CD4-positive, alpha-beta memory T cell (primary cell): ENCODE measurements at places on chromosomes 6 and 20. TPM values are rescaled to one million over a fixed set of nuclear protein-coding genes. Genes with fewer than 3 reads are reported as not detected.

Gene RCAN2
- polyA plus RNA-seq, result 0.21 TPM

DNA sequence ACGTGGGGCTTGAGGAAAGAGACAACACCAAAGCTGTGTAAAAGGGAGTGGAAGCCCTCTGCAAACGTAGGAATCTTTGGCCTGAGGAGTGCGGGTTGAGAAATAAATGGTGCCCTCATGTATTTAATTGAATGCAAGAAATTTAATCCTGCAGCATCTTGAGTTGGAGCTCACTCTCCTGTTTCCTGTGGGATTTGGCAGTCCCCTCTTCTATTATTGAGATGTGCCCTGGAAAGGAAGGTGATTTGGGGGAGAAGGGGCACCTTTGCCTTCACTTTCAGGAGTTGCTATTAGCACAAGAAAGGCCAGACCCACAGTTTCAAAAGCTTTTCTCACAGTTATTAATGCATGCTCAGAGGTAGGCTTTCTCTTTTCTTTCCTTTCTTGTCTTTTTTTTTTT, 201.4 kb upstream of the HDDC2 start:
- no peak for DNase-seq

DNA sequence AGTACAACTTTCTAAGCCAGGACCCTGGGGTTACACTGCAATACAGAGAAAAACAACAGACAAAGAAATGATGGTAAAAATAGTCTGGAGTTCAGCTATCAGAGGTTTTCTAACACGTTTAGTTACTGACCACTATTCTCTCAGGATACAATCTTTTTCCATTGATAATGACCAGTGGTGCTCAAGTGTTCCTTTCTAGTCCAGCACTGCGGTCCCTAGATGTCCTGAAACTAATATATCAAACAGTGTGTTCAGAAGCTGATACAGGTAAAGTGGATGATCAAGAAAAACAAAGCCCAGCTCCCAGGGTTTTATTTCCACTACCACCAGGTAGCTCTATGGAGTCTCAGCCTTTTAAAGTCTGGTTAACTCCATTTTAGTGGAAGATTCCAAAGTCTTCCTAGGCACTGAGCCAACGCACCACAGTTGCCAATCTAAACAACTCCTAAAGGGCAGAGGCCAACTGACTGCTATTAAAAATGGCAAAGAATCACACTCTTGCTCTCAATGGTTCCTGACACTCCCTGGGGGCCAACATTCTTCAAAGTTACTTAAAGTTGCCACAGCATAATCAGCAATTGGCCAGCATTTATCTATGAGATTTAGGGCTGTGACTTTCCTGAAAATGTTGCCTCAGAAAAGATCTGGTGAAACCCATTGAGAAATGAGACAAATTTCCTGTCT, 38.2 kb downstream of the DZANK1 start:
- DNase-seq, result no peak

DNA sequence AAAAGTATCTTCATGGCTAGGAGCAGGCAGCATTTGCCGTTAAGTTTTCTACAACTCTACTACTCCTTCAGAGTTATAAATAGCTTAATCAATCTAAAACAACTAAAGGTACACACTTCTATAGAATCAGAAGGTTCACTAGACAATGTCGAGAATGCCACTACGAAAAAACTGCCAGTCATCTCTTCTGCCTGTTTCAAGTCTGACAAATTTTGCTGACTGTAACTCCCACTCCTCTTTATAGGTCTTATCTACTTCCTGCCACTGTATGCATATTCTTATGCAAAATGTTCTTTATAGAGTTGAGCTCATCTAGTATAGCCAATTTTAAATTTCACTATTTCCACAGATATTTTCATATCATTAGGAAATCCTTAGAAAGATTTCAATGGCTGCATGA, 160.1 kb downstream of the EYS start:
- no peak for DNase-seq

GRCh38 chr6:15268137-15268908, 22.5 kb downstream of the JARID2 start:
- no peak for DNase-seq

- DNase-seq, result peak; percentile 40
These were observed 3.1 kb upstream of the ATXN1 start for GRCh38 chr6:16764188-16764950.

DNA sequence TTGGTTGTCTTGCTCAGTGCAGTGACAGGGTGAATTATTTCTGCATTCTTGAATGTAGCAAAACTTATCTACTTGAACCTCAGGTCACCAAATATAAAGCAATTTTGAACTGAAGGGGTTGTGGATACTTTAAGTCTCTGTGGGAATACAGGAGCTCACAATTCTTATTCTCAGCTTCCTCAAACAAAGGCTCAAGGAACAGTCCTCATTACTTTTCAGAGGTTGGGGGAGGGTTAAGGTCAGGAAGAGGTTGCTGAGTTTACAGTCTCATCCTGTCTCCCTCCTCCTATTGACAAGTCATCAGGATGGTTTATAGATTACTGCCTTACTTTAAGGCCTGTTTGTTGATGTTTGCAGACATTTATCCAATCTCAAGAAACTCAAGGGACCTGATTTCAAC, 143.6 kb upstream of the SPACA1 start:
- no peak for DNase-seq

GRCh38 chr6:121428872-121429756, 6.3 kb upstream of the GJA1 start:
- DNase-seq, result no peak

DNA sequence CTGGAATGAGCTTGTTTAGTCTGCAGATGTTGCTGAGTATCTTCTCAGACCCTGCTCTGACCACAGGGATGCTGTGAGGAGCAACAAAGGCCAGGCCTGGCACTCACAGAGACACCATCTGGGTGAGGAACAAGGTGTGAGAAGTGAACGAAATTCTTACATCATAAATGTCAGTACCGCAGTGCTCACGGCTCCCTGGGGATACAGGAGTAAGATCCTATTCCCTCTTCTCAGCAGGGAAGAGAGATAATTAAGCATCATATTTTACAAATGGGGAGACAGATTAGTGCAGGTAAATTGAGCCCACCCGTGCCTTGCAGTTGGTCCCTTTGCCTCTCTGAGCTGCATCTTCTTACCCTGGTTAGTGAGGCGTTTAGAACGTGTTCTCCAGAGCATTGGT, 106.2 kb downstream of the DTD1 start:
- no peak for DNase-seq

Gene SLC17A3
- 0.75 TPM for polyA plus RNA-seq

DNA sequence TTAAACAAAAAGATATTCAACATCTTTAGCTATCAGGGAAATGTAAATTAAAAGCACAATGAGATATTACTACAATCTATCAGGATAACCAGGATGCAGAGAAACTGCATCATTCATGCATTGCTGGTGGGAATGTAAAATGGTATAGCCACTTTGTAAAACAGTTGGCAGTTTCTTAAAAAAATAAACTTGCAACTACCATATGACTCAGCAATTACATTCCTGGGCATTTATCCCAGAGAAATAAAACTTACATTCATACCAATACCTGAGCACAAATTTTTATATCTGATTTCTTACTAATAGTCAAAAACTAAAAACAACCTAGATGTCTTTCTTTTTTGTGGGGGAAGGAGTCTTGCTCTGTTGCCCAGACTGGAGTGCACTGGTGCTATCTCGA, 190.3 kb upstream of the TAB2 start:
- no peak for DNase-seq

Gene SLC16A10
- polyA plus RNA-seq, result 5.6 TPM

Gene SHLD1
- 20.2 TPM for polyA plus RNA-seq

Gene CRYBG1
- 31.7 TPM for polyA plus RNA-seq

Gene OXT
- polyA plus RNA-seq, result not detected

- no peak for DNase-seq
These were observed 504.9 kb upstream of the MARCKS start for GRCh38 chr6:113352029-113352801.

Gene SULF2
- polyA plus RNA-seq, result 0.16 TPM

GRCh38 chr6:162970246-162970645, 242.5 kb downstream of the PACRG start:
- DNase-seq, result no peak

DNA sequence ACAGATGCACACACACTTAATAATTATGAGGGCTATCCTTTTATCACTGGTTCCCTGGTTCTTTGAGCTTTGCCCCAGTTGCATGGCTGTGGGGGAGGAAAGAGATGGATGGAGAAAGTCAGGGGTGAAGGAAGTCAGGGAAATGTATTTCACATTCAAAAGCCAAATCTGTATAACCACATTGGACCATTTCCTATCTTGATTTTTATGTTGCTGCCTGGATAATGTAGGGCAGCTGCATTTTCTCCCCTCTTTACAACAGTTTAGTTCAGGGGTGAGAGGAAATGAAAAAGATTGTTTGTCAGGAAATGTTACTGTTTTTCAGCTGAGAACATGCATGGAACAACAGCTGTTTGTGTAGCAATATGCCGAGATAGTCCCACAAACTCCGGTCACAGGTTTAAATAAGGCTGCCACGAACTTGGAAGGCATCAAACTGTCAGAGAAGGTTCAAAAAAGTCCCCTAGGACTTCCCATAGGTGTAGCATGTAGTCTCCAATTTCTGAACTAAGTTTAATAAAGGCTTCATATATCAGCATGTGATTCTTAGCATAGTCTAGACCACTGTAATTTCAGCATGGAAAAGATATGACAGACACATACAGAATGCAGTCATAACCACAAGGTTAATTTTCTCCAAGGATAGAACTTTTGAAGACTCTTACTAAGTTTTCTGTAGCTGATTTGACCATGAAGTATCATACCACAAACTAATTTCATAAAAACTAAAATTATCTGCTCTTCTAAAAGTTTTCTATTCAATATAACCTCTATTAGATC, 82.1 kb upstream of the COL21A1 start:
- DNase-seq, result no peak

- no peak for DNase-seq
These were observed 87.5 kb downstream of the MEI4 start for GRCh38 chr6:77740380-77740779.

GRCh38 chr6:79330704-79331103, 96.2 kb upstream of the HMGN3 start:
- no peak for DNase-seq

DNA sequence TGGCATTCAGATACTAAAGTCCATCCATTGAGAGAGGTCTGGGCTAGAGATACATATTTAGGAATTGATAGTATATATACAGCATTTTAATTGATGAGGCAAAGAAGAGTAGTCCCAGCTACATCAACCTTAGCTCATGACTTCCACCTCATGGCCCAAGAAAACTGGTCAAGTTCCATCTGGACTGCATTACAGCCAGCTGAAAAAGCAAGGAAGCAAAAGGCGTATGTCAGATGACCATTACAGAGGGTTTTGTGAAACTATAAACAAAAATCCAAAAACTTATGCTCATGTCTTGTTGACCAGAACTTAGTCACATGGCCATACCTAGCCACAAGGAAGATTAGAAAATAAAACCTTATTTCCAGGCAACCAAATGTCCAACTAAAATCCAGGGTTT, 46.8 kb upstream of the RNF146 start:
- DNase-seq, result no peak

GRCh38 chr20:1242530-1242929, 16.7 kb downstream of the RAD21L1 start:
- DNase-seq, result no peak

GRCh38 chr20:35134472-35134871, 12.7 kb downstream of the EDEM2 start:
- DNase-seq, result no peak

DNA sequence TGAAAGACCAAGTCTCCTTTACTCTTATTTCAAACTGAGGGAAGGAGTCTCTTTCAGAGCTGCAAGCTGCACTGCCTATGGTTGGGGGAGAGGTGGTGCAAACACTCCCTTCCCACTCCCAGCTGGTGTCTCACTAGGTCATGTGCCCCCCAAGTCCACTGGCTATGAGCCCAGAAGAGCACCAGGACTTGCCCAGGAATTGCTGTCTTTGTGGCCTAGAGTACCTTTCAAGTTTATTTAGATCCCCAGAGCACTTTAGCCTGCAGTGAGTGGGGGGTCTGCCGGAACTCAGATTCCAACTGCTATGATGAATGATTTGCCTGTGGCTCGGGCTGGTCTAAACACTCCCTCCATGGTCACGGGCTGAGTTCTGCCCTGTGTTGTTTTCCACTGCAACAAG, 192.6 kb upstream of the CITED2 start:
- DNase-seq, result no peak

Gene STX11
- 11.0 TPM for polyA plus RNA-seq

- DNase-seq, result no peak
These were observed 11.2 kb upstream of the SERPINB9 start for GRCh38 chr6:2914318-2914660.

Gene SYCP2
- 1.6 TPM for polyA plus RNA-seq

DNA sequence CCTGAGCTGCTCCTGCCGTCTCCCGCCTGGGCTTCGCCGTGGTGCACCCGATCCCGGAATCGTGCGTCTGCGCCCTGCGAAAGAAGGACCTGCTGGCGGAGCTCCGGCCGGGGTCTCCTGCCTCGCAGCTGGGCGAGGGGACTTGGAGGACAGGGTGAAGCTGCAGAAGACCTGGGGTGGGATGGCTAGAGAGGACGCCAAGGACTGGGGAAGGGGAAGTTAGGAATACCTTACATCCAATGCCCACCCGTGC, 150.2 kb downstream of the PRL start:
- DNase-seq, result no peak

DNA sequence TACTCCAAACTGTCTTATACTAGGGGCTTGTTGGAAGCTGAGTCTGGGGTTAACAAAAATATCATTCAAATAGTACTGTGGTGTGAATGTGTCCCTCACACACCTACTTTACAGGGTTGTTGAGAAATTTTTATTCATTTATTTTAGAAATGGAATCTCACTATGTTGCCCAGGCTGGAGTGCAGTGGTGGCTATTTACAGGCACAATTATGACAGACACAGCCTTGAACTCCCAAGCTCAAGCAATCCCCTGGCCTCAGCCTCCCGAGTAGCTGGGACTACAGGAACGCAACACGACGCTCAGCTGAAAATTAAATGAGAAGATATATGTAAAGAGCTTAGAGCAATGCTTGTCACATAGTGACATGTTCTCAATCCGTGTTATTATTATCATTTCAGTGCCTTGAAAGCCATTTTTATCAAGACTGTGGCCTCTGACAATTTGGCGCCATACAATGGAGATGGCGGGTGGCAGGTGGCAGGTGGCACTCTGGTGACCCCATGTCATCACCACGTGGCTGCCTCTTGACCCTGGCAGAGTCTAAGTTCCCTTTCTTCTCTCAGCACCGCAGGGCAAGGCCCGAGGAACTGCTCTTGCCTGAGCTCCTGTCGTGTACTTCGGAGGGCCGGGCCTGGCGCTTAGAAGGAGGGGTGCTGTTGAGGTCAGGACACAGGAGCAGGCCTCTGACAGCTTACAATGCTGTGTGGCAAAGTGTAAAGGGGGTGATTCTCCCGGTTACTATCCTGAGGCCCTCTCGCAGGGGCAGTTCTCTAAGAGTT, 64.5 kb downstream of the STX11 start:
- DNase-seq, result no peak

- DNase-seq, result no peak
These were observed 155.1 kb upstream of the SOX4 start for GRCh38 chr6:21438237-21438985.

- peak; percentile 45 for DNase-seq
These were observed 1.6 kb upstream of the DBNDD2 start for GRCh38 chr20:45406260-45407066.

DNA sequence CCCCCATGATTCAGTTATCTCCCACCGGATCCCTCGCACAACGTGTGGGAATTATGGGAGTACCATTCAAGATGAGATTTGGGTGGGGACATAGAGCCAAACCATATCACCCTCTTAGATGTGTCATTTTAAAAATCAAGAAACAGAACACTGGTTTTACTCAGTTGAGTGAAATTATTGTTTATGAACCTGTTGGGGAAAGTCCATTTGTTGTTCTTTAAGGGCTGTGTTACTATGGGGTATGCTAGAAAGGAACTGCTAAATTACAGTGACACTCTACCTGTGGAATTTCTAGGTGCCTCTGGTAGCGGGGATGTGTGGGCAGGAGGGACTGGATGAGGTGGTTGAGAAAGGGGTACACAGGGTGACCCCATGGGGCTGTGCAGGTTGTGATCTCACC, 28.9 kb downstream of the STX11 start:
- no peak for DNase-seq

Gene GJA1
- not detected for polyA plus RNA-seq
